ENCODE measurements at places on chromosomes 16 and 17. TPM values are rescaled to one million over a fixed set of nuclear protein-coding genes. Genes with fewer than 3 reads are reported as not detected.
A peak's percentile ranks its signal among the peaks of the same experiment; 100 is the strongest.

USH1G gene
- not detected for total RNA-seq

HNF1B gene
- 3.2 TPM for total RNA-seq

C17orf113 gene
- 0.05 TPM for total RNA-seq

CDK5R1 gene
- total RNA-seq = 6.1 TPM

GPRC5C gene
- total RNA-seq = not detected

DNA sequence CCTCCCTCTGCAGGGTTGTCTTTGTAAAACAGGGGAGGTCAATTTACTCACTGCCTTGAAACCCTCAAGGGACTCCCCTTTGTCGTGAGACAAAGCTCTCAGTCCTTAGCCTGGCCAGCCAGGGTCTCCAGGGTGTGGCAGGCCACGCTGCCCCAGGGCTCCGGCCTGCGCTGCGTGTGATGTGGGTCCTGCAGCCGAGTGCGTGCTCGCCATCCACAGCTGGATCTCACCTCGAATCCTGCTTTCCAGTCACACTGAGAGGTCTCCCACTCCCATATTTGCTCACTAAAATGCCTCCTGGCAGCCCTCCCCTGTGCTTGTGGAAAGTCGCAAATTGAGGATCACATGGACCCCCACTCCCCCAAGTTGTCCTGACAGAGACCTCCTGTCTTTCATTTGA lies 10.0 kb upstream of the CLEC18C start:
- DNase-seq = no peak

DNA sequence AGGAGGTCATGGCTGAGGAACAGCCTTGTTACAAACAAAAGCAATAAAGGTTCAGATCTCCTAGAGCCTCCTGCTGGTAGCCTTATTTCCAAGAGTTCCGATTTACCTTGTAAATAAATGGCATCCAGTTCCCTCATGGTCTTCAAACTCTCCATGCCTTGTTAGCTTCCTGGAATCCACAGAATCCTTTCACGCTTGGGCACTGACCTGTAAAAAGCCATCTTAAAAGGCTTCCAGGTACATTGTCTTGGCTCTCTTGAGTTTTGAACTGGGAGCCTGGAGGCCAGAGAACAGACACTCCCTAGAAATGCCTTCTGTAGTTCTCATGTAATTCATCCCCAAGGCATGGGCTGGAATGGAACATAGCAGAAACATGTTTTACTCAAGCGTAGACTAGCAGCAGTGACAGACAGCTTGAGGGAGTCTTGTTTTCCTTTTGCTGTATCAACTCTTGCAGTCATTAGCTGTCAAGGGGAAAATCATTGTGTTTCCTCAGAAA lies 207.9 kb downstream of the SNX29 start:
- no peak for DNase-seq

DNA sequence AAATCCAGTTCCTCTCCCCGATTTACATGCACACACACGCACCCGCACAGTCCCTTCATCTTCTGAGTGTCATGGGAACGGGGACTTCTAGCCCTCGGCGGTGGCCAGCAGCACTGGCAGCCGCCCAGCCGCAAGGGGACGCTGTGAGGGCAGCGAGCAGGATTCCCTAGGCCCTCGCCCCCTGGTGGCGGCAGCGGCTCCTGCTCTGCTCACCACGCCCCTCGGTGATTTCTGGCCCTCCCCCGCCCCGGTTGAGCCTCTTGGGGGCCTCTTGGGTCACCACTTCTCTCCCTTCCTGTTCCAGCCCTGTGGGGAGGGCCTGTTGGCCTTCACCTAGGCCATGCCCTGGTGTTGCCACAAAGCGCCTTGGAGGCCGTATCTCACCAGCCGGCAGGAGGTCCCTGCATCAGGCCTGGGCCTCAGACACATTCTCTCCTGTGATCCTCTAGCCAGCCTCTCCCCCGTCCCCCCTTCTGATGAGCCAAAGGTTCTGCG lies 75.2 kb upstream of the KSR1 start:
- DNase-seq = peak; percentile 72

DNA sequence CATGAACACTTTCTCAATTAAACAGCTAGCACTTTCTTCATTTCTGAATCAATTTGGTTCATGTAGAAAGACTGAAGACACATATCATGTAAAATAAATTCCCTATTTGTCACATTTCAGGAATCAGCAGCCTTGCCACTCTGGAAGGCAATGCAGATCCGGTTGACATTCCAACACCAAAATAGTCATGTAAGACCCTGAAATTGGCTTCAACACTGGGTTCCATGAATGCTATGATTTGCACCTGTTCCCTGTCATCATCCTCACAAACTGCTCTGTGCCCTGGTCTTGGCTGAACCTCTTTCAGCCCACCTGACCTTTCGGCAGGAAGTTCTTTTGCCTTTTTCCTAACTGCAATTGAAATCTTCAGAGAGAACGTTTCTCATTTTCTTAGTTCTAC lies 156.9 kb downstream of the CDH8 start:
- DNase-seq = no peak

DNA sequence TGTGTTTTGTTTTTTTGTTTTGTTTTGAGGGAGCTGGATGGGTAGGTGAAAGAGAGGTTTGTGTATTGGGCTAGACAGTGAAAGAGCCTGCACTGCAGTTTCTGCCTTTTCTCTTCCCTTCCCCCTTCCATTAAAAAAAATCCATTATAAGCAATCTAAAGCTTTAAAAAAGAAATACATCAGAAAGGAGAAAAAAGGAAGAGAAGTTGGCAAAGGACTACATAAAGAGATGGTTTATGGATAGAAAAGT lies 10.7 kb upstream of the EEF2K start:
- no peak for DNase-seq

DNA sequence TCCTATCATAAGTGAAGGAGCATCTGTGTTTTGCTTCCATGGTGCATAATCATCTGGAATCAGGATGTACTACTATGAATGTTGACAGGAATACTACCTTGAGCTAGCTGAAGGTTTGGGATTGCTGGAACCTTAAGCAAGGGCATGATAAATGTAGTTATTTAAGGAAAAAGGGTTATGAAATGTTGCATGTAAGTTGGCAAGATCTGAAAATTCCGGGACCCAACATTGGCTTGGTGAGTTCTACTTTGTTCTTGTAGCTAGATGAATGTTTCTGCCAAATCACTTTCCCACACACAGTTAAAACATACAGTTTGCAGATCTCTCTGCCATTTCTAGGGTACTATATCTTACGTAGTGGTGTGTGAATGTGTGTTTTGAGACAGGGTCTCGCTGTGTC lies 13.6 kb downstream of the RHOT1 start:
- DNase-seq = no peak

DNA sequence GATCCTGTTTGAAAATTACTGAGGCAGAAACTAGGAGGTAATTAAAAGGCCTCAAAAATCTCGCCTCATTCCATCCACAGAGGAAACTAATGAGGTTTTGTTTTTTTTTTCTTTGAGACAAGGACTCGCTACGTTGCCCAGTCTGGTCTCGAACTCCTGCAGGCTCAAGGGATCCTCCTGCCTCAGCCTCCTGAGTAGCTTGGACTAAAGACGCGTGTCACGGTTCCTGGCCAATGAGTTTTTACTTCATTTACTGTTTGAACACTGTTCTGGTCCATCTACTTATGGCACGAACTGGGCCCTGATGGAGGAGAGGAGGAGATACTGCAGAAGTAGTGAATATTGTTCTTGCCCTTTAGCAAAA lies 600 bp upstream of the BLTP2 start:
- no peak for DNase-seq

DNA sequence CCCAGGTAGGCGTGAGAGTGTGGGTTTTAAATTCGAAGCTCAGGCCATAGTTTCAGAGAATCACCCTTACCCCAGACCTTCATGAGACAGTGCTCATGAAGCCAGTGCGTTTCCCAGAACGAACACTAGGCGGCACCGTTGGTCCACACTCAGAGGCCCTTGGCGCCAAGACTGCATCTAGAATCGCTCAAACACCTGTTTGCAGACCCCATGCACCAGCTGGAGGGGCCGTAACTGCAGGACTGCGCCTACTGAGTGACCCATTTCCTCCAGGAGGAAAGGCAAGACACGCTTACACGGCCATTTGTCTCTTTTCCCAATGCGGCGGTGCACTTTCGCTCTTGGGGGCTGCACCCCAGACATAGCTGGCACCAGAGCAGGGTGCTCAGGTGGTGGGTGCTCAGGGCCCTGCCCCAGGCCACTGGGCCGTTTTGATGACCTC lies 34.0 kb downstream of the ADGRG5 start:
- peak; percentile 74 for DNase-seq

- DNase-seq = no peak
These were observed 10.5 kb downstream of the TSPOAP1 start for GRCh38 chr17:58318065-58318481.

DNA sequence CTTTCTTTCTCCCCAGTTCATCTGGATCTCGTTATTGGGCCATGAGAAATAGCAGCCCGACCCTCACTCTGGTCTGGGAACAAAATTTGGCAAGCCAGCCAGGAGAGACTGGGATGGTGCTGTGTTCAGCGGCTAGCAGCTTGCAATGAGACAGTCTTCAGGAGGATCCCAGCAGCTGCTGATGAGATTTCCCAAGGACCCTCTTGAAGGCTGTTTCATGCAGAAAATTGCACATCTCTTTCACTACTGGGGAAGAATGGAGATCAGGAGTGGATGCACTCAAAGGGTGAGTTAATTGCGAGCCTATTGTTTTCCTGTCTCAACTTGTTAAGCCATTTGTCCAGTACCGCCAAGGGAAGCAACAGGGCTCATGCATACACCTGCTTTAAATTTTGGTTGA lies 5.5 kb upstream of the COIL start:
- DNase-seq = no peak

DNA sequence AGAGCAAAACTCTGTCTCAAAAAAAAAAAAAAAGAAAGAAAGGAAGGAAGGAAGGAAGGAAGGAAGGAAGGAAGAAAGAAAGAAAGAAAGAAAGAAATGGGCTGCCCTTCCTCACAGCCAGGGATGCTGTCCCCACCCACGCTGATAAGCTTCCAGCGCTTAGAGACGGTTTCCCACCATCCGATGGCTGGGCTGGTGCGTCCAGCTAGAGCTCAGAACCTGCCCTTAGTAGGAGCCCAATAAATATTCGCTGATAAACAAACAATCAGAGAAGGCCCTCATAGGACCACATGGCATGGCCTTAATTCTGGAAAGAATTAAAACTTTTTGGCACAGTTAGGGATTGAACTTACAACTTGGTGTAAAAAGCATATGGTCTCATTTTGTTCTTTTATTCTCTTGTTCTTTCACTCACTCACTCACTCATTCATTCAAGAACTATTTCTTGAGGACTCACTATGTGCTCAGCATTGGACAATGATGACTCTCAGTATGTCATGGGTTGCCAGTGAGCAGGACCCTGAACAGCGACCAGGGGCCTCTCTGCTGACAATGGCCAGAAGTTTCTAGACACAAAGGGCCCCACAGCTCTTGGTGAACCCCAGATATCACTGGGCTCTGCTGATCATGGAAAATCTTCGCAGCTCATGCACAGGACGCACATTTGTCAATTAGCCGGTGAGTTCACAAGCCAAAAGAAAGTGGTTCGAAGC lies 32.5 kb upstream of the TNRC6C start:
- no peak for DNase-seq

DNA sequence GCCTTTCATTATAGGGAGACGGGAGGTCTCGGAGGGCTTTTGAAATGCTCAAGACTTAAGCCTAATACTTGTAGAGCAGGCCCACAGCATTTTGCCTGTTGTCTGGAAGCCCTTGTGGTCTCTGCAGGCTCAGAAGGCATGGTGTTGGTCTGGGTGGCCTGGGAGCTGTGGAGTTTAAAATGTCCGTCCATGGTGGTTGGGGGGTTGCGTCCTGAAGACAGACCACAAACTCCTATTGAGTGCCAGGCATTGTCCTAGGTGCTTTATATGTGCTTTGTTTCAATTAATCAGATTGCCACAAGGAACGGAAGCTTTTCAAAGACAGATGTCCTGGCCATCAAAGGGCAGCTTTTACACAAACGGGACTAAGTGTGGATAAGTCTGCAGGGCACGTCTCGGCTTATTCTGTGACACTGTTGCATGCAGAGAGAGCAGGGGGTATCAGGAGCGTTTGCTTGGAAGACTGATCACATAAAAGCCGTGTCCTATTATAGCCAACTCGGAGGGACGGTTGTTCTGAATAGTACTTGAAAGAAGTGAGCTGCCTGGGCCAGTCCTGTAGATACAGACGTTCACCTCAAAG lies 7.8 kb downstream of the NTN1 start:
- no peak for DNase-seq

DNA sequence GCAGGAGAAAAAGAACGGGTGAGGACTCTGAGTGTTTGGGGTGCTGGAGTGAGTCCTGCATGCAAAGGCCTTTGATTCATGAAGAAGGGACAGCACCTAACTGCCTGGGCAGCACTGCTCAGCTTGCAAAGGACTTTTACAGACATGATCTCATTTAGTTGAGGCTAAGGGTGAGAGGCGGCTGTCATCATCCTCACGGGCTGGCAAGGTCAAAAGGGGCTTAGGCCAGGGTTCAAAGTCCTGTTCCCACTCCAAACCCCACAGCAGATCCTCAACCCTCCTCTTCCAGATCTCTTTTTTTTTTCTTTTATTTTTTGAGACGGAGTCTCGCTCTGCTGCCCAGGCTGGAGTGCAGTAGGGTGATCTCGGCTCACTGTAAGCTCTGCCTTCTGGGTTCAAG lies 4.8 kb downstream of the RHBDF2 start:
- DNase-seq = no peak

DNA sequence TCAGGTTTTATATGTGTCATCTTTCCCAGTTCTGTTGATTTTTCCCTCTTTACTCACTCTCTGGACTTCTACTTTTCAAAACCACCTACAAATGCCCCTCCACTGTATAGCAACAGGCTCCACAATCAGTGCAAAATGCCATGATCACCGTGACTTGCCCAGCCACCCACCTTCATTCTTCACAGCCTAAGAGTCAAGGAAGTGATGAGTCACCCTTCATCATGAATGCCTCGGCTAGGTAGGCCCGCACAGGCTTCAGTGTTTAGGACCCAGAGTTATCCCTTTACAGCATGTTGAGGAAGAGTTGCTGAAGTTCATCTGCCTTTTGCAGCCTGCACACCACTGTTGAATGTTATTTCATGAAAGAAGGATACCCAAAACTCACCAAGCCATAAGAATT lies 158.6 kb downstream of the PMP22 start:
- no peak for DNase-seq

GRCh38 chr17:80682372-80682771 lies 137.7 kb downstream of the RPTOR start:
- no peak for DNase-seq

- DNase-seq = no peak
These were observed 28.0 kb downstream of the ZCCHC14 start for GRCh38 chr16:87464691-87465300.

DNA sequence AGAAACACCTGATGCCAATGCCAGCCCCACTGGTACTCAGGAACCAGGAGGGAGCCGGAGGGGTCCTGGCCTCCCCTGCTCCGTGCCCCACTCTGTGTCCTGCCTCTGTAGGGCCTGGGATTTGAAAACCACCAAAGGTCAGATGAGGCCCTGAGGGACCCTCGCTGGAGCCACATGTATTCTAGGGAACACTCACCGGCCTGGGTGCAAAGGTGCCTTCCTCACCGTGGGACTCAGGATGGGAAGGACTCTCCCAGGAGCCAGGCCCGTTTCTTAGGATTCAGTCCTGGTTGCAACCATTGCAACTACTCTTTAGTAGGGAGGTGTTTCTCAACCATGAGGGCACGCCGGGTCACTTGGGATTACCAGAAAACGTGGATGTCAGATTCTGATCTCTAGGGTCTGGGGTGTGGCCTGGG lies 74.6 kb downstream of the N4BP1 start:
- no peak for DNase-seq

Data from activated T-helper 1 cell treated with anti-CD3 and anti-CD28 coated beads, Interleukin-12 subunit alpha, Interleukin-12 subunit beta, Interleukin-2, Interleukin-4 antibody, amounts not matched to agents 30 ng/mL and 10 ng/mL and 1 ng/mL, durations not matched to agents 14 hours and 24 hours and 36 hours (primary cell).